ENCODE measurements at places on chromosomes 2 and 18.

DNA sequence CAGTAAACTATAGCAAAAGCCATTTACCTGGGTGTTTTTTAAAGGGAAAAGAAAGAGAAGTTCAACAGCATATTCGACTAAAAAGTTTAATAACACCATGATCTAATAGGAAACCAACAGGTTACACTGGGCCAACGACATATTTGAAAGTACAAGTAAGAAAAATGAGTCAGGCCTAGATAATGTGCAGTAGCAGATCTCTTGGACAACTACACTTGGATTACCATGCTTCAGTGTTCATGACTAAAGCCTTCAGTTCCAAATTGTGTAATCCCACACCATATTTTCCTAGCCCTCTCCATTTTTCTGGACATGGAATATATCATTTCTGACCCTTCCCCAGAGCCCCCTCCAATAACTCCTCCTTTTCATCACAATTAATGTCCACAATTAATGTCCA lies 39.1 kb upstream of the FIGN start:
- DNase-seq, result no peak

GRCh38 chr18:68439642-68440041 lies 275.3 kb downstream of the TMX3 start:
- no peak for DNase-seq

GRCh38 chr2:3189076-3189591 lies 188.5 kb downstream of the EIPR1 start:
- DNase-seq, result no peak

DNA sequence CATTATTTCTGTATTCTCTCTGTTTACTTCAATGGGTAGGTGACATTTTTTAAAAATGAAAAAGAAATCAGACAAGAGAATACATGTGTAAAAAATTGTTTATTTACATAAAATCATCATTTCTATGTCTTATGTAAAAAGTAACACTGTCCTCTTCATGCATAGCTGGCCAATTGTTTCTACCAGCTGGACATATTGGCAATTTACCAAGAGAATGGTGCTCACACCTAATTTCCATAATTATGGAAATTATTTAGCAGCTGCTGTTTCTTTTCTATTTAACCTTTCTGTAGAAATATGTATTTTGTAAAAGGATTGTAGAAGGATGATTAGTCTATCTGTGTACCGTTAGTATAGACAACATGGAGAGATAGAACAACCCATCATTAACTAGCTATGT lies 791.9 kb downstream of the TRIB2 start:
- no peak for DNase-seq

- no peak for DNase-seq
Observed at GRCh38 chr2:30444273-30444672, 2.8 kb upstream of the LCLAT1 start.

Data from ELF-1 (cell line).